ENCODE measurements at places on chromosomes 6 and 20.

DNA sequence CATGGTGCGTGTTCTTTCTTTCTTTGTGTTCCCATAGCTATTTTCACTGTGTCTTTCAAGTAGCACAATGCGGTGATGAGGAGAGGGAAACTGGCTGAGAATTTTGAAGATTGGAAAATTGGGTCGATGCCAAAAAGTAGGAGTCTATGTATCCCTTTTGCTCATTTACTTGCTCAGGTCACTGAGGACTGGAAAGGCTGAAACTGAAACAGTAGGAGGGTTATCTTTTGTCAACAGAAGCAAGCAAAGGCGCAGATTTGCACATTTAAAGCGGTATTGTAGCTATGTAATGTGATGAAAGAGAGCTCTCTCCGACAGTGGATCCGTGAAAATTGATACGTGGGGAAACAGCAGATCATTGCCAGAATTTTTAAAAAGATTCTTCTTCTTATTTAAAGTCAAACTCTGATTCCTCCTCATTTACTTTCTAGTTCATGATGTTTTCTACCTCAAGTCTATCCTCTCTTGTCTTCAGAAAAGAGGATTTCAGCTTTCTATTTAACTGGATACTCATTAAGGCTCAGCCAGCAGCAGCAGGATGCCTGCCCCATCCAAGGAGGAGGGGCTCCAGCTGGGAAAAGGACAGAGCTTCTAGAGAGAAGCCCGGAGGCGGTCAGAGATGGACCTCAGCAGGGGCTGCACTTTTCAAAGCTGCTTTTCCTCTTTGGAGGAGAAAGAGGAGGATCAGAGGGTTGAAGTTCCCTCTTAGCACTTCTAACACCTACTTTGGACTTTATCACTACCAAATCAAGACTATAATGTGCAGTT is 15.9 kb upstream of the FYN start:
- no peak for DNase-seq

DNA sequence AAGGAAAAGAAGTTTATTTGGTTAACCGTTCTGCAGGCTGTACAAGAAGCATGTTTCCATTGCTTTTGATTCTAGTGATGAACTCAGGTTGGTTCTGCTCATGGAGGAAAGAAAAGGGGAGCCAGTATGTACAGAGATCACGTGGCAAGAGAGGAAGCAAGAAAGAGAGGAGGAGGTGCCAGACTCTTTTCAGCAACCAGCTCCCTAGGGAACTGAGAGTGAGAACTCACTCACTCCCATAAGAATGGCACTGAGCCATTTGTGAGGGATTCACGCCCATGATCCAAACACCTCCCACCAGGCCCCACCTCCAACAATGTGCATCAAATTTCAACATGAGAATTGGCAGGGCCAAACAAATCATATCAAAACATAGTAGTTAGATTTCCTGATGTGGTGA is 649.1 kb downstream of the EPM2A start:
- DNase-seq: no peak

- DNase-seq: peak; percentile 46
Measured at GRCh38 chr20:53157443-53158408, 185.6 kb downstream of the TSHZ2 start.

GRCh38 chr6:41463062-41463930 is 82.9 kb upstream of the FOXP4 start:
- peak; percentile 76 for DNase-seq

- no peak for DNase-seq
Measured at GRCh38 chr6:160357088-160357487, 8.9 kb downstream of the SLC22A3 start.

- DNase-seq: no peak
Measured at GRCh38 chr6:148238713-148239112, 103.9 kb upstream of the SASH1 start.

- no peak for DNase-seq
Measured at GRCh38 chr6:16559071-16559470, 202.2 kb downstream of the ATXN1 start.

GRCh38 chr6:159092631-159093030 is 47.8 kb upstream of the TAGAP start:
- DNase-seq: peak; percentile 94

GRCh38 chr6:151265282-151265681 is 25.5 kb downstream of the AKAP12 start:
- no peak for DNase-seq

GRCh38 chr20:49349694-49350252 is 71.9 kb upstream of the ZNFX1 start:
- no peak for DNase-seq

DNA sequence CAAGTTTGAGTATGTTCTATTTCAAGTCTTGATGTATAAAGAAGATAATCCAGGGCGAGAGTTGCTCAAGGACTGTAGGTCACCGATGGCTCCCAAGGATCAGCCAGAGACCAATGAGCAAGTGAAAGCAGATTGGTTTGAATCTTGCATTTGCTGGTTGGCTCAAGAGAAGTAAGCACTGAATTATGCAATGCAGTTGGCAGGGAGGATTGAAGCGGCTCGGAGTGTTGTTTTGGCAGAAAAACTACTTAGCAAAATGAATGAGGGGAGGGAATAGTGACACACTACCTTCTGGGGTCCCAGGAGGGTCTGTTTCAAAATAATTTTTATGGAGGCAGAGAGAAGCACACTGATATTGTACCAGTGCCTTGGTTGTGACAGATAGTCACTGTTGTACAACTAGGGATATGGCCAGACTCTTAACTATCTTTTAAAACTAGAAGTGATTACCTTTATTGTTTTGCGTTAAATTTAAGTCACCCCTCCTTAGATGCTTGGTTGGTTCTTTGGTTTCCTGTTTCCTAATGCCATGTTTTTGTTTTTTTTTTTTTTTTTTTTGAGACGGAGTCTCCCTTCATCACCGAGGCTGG is 15.7 kb downstream of the SASH1 start:
- no peak for DNase-seq

- DNase-seq: no peak
Measured at GRCh38 chr6:14682812-14683211, 563.1 kb upstream of the JARID2 start.

- no peak for DNase-seq
Measured at GRCh38 chr6:166710084-166710483, 83.0 kb upstream of the RPS6KA2 start.

DNA sequence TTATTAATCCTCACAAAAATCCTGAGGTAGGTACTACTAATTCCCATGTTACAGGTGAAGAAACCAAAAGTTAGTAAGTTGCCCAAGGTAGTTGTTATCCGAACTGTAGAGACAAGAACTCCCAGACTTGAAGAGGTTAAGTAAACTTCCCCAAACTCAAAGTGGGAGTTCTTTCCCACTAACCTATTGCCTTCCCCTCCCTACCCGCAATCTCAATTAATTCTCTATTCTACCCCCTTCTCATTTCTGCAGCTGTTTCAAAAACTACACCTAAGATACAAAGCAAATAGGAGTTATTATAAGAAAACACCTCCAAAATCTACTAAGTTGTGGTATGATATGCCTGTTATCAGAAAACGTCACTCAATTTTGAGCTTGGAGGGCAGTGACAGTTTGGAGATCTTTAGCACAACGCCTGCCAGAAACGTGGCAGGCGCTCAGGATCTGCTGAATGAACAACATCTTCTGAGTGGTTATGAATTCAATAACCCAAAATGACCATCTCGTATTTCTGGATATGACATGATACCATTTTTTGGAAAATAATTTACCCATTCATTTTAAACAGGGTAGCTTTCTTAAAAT is 7.1 kb downstream of the CSNK2A1 start:
- no peak for DNase-seq

GRCh38 chr6:49462599-49462926 is 490 bp downstream of the MMUT start:
- no peak for DNase-seq

Measured in AML-193 (cell line).